ENCODE measurements at places on chromosomes 11 and 22.

- no peak for DNase-seq
These were observed 233.4 kb downstream of the LRRC4C start for GRCh38 chr11:41225856-41226633.

DNA sequence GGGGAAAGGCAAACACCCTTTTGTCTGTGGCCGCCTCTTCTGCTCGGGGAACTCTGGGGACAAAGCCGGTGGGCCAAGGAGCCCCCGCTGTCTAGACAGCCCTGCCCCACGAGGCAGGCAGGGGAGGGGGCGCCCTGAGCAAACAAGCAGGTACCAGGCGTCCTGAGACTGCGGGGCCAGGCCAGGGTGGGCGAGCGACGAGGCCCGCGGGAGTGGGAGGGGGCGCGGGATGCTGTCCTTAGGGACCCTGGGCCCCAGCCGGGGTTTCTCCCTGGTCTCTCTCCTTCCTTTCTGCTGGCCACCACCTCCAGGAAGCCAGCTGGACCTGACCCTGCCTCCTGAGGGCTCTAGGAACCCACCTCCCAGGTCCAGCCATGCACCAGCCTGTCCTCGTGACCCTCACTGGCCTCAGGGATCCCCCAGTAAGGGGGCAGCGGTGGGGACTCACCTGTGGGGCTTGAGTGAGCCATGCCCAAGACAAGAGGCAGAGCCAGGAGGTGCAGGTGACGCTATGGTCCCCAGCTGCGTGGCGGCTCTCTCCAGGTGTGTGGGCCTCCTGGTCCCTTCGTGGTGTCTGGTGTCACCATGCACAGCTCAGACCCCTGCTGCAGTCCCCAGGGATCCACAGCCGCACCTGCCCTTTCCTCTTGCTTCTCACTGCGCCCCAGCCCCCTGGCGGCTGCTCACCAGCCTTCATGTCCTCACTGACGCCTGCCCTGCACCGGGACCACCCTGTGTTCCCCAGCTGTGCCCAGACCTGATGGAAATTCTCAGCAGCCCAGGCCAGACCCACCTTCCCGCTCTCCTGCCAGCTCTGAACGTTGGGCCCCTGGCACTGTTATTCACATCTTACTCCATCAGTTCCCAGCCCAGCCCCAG lies 26.5 kb upstream of the MUC5AC start:
- no peak for DNase-seq

- no peak for DNase-seq
These were observed 65.6 kb downstream of the THAP12 start for GRCh38 chr11:76315182-76315853.

DNA sequence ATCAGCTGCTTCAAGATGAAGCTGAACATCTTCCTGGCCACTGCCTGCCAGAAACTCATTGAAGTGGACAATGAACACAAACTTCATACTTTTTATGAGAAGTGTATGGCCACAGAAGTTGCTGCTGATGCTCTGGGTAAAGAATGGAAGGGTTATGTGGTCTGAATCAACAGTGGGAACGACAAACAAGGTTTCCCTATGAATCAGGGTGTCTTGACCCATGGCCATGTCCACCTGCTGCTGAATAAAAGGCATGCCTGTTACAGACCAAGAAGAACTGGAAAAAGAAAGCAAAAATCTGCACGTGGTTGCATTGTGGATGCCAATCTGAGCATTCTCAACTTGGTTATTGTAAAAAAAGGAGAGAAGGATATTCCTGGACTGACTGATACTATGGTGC lies 22.2 kb upstream of the BIRC3 start:
- no peak for DNase-seq

DNA sequence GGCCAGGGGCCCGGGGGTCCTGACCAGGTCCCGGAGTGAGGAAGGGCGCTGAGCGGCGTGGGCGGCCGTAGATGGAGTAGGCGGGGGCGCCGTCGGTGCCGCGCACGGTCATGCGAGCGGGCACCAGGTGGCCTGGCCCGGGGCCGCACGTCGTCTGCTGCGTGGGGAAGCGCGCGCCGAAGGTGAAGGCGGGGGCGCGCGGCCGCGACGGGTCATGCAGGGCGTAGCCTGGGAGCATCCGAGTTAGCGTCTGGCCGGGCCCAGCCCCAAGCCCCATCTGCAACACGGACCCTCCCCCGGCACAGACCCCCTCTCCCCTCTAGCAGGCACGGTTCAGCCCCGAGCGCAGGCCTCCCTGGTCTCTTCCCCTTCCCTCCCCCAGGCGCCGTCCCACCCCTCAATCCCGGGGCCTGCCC lies 1.7 kb upstream of the TYMP start:
- no peak for DNase-seq

- no peak for DNase-seq
These were observed 252.6 kb upstream of the B3GAT1 start for GRCh38 chr11:134664447-134665187.

GRCh38 chr22:30611197-30611596 lies 4.2 kb downstream of the TCN2 start:
- no peak for DNase-seq

- no peak for DNase-seq
These were observed 50.1 kb downstream of the DDX6 start for GRCh38 chr11:118740892-118741291.

GRCh38 chr11:66970807-66971442 lies 4.2 kb upstream of the C11orf86 start:
- DNase-seq, result no peak

GRCh38 chr11:8956860-8957259 lies 7.4 kb downstream of the TMEM9B start:
- no peak for DNase-seq

- DNase-seq, result no peak
These were observed 3929.2 kb upstream of the OR11H1 start for GRCh38 chr22:11598492-11599440.

DNA sequence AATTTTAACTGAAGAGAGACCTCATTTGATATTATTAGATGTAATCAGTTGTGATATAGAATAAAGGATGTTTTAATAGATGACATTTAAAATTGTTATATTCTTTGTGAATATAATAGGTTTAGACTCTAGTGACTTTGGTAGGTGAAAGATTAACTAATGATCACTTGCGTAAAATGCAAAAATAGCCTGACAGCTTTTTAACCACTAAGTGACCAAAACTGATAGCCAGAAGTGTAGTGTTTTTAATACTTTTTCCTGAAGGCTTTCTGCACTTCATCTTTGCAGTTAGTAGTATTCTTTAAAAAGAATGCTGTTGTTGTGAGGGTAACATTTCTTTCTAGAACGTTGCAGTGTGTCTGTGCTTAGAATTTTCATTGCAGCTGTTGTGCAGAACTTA lies 5.1 kb downstream of the CAPRIN1 start:
- no peak for DNase-seq

- no peak for DNase-seq
These were observed 87.4 kb downstream of the GRIA4 start for GRCh38 chr11:105697291-105697690.

GRCh38 chr11:129242855-129243254 lies 50.7 kb upstream of the ARHGAP32 start:
- DNase-seq, result no peak

DNA sequence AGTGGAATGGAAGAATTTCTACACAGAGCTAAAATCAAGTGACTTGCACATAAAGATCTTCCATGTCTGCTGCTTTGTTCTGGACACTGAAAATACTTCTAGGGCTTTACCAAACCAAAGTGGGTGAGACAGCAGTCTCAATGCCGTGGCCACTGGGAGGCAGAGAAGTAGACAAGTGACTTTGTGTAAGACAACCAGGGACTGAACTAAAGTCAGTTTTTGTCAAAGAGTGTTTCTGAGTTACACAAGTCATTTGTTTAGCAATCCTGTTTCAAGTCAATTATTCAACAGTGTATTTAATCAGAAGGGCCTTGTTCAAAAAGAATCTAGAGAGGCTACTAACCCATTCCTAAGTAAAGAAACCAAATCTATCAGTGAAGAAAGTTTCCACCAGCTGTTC lies 46.6 kb downstream of the TCP11L1 start:
- DNase-seq, result no peak

DNA sequence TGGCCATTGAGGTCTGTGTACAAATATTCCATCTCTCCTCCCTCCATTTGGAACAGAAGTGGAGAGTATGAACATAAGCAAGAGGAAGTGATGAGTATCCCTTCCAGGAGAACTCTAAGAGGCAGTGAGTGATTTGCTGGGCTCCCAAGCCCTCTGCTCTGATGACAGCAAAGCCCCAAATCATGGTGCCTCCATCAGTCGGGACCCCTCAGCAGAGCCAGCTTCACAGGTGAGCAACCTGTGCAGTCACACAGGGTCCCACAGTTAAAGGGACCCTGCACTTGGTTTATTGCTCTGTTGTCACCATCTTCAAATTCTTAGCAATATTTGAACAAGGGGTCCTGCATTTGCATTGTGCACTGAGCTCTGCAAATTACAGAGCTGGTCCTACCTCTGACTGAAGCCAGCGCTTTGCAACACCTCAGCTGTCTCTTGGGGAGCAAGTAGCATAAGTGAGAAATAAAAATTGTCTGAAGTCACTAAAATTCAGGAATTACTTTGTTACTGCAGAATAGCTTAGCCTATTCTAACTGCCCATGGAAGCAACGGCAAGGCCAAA lies 466.4 kb downstream of the MN1 start:
- no peak for DNase-seq

DNA sequence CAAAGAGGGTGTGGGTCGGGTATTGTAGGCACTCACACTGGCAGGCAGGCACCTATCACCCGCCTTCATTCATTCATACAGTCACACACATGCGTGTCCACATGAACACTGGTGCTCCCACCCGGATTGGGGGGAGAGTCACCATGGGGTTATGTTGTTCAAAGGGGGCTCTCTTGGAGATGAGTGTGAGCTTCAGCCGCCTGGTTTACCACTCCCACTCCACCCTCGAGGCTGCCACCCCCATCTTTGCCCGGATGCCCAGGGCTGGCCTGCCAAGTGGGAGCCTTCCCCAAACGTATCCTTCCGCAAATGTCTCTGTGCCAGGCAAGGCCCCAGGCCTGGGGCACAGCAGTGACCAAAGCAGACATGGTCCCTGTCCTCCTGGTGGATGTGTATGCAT lies 22.6 kb downstream of the MRGPRD start:
- DNase-seq, result no peak

DNA sequence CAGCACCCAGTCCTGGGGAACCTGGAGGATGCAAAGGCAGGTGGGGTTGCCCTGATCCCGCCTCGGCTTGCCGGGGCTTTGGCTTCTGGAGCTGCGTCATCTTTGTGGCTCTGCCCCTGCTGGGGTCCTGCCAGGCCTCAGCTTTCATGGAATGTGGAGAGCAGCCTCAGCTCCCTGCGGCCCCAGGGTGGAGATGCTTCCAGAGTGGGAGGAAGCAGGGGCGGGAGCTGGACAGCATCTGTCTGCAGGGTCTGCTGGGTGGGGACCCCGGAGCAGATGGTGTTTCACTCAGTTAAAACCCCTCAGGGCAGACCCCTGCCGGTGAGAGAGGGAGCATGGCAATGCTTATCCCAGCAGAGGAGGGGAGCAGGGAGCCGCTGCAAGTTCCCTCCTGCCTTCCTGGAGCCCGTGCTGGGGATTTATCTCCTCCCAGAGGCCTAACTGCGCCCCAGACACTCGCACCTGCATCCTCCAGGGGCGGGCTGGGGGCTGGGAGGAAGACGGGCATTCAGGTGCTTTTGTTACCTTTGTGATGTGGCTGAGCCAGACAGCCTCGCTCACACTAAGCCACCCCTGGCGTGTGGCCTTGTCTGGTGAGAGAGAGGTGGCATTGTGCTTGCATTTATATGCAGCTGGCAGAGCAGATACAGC lies 15.7 kb downstream of the GRIK4 start:
- DNase-seq, result no peak

GRCh38 chr11:73389916-73390315 lies 13.7 kb downstream of the RELT start:
- no peak for DNase-seq

- no peak for DNase-seq
These were observed 13.9 kb upstream of the PNPLA3 start for GRCh38 chr22:43909708-43910107.

- no peak for DNase-seq
These were observed 89.3 kb downstream of the RDX start for GRCh38 chr11:110207123-110207522.

- DNase-seq, result peak; percentile 44
These were observed 40.4 kb upstream of the AMPD3 start for GRCh38 chr11:10414659-10415058.

DNA sequence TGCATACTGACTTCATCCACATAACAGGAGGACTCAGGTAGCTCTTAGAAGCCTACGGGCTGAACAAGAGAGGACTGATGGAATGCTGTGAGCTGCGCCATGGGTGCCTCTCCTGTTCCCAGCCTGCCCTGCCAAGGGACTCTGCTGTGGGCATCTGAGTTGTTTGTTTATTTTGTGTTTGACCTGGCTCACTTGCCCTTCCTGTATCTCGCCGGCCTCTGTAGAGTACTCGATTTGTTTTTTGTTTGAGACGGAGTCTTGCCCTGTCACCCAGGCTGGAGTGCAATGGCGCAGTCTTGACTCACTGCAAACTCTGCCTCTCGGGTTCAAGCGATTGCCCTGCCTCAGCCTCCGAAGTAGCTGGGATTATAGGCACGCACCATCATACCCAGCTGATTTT lies 1.8 kb downstream of the TTC38 start:
- DNase-seq, result no peak

- DNase-seq, result no peak
These were observed at the start of gene LARGE2 for GRCh38 chr11:45922425-45923082. Gene LARGE2 (plus strand): TSS chr11:45922656. CDS start chr11:45922883, 227 bp downstream.

DNA sequence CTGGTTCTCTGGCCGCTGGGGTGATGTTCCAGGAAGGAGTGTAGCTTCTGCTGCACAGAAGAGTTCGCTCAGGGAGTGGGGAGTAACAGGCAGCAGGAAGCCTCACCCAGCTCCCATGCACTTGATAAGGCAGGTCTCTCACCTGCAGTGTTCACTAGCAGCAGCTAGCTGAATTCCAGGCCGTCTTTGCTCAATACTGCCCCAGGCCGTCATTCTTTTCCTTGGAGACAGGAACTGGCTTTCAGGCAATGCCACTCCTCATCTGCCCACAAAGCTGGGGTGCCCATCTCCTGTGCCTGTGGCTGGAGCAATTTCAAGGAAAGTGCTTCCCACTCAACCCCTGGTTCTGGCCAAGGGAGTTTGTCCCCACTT lies 66.1 kb downstream of the ARHGAP42 start:
- no peak for DNase-seq

GRCh38 chr11:133251841-133252240 lies 280.5 kb downstream of the OPCML start:
- no peak for DNase-seq

DNA sequence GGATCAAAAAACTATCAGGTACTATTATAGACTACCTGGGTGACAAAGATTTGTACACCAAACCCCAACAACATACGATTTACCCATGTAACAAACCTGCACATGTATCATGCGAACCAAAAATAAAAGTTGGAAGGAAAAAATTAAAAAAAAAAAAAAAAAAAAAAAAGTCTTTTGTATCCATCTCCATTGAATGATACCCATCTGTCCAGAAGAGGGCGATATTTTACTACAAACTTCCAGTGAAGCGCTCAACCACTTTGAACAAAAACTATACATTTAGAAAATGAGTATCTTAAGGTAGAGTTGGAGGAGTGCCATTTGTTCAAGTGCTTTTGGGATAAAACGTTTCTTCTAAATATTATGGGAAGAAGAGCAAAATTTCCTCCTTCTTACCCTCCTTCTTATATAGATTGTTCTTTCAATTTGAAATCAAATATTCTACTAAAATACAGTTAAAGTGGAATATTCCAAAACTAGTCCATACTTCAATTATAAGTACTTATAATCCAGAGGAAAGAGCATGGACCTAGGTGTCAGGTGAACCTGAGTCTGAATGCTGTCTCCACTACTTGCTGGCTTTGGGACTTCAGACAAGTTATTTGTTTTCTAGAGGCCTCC lies 23.3 kb downstream of the ARL14EP start:
- DNase-seq, result no peak

- DNase-seq, result no peak
These were observed 3.8 kb upstream of the MUC2 start for GRCh38 chr11:1070594-1071462.

All from substantia nigra (tissue), 51 donors.